GM04504 (cell line): ENCODE measurements at places on chromosomes 2 and 18.

DNA sequence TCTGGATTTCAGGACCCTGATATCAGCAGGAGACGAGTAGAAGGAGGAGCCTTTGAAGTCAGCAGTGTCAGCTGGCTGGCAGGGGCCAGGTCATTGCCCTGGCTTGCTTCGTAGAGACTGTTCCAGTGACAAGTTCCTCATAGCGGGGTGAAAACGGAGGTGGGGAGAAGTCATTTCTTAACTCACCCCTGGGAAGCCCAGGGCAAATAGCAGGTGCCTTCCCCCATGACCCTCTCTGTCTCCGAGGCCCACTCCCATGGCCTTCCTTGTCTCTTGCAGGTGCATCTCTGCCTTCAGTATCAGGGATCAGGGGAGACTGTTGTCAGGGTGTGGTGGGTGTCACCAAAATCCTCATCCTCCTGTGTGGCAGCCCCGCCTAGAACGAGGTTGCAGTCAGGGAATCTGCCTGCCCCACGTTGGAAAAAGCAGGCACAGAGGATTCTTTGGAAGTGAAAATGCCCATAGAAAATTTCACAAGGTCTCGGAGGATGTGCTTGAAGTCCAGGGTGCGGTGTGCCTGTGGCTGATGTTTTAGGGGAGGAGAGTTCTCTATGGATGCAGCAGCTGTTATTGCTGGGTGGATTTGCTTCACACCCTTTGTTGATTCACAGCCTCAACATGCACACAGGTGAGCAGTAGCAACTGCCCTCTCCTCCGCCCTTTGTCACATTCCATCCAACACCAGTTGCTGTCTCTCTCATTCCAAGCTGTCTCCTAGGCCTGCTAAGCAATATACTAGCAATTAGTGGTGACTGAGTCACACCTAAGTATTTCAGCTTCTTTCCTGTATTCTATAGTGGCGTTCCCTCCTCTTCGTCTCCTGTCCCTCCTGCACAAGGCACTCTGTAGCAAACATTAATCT, 142.6 kb upstream of the FHL2 start:
- no peak for DNase-seq

GRCh38 chr2:49222975-49223528, 68.7 kb upstream of the FSHR start:
- no peak for DNase-seq

DNA sequence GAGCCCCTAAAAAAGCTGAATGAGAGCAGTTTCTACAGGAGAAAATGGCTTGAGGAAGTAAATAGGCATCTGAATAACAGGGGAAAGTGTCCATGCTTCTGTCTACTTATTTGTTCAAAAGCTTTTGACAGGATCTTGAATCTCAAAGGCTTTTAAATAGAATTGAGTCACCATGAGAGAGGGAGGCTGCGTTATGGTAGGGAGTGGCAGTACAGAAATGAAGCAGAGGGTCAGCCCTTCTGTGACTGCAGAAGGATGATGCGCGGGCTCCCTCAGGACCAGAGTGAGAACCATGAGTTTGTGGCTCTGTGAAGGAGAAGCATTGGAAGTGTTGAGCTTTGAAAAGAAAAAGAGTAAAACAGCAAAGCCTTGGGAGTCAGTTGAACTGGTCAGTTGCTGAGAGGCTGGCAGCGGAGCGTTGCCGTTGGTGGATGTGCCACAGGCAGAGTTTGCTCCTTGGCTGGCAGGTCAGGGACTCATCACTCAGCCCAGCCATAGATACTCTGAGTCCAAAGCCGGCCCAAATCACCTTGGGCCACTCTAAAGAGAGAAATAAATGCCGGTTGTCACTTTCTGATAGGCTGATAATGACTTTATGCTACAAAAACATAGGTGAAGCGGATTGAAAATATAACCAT, 17.4 kb downstream of the COPS7B start:
- no peak for DNase-seq

GRCh38 chr2:144124882-144125281, 395.0 kb downstream of the ZEB2 start:
- no peak for DNase-seq

GRCh38 chr18:3524706-3525105, 74.7 kb downstream of the TGIF1 start:
- no peak for DNase-seq

GRCh38 chr2:69111076-69111475, 98.1 kb downstream of the ANTXR1 start:
- no peak for DNase-seq

- no peak for DNase-seq
These were observed 861 bp downstream of the SLC39A10 start for GRCh38 chr2:195657634-195658540.

GRCh38 chr18:37560003-37560402, 5.6 kb downstream of the CELF4 start:
- DNase-seq: no peak
